Frontal cortex (tissue), 4 donors: ENCODE measurements at places on chromosomes 16 and 17. TPM values are rescaled to one million over a fixed set of nuclear protein-coding genes. Genes with fewer than 3 reads are reported as not detected.

MT4 gene
- not detected for total RNA-seq

SPIRE2 gene
- total RNA-seq, result 14.7 TPM

RUNDC3A gene
- total RNA-seq, result 123 TPM

GAS7 gene
- total RNA-seq, result 67.7 TPM

SYNGR2 gene
- total RNA-seq, result 6.1 TPM

HIC1 gene
- total RNA-seq, result 3.3 TPM

P2RX1 gene
- not detected for total RNA-seq

GAST gene
- total RNA-seq, result not detected

ZG16B gene
- not detected for total RNA-seq

PMFBP1 gene
- 0.41 TPM for total RNA-seq

IGSF6 gene
- 2.9 TPM for total RNA-seq

HLF gene
- total RNA-seq, result 8.6 TPM

MRC2 gene
- 13.5 TPM for total RNA-seq

CCNF gene
- total RNA-seq, result 12.6 TPM

KRT13 gene
- not detected for total RNA-seq

GLIS2 gene
- total RNA-seq, result 8.6 TPM

ANKRD40CL gene
- total RNA-seq, result not detected

HEXIM2 gene
- 8.2 TPM for total RNA-seq

CACNG5 gene
- 2.9 TPM for total RNA-seq

TMEM97 gene
- 50.1 TPM for total RNA-seq

MT1M gene
- not detected for total RNA-seq

MMP2 gene
- total RNA-seq, result 8.2 TPM

FLCN gene
- 31.4 TPM for total RNA-seq

ARL4D gene
- total RNA-seq, result 39.5 TPM

UBE2I gene
- 48.5 TPM for total RNA-seq

KRTAP4-1 gene
- total RNA-seq, result not detected

NUBP1 gene
- 14.3 TPM for total RNA-seq
